ENCODE measurements at places on chromosomes 5 and 9.
A peak's percentile ranks its signal among the peaks of the same experiment; 100 is the strongest.

DNA sequence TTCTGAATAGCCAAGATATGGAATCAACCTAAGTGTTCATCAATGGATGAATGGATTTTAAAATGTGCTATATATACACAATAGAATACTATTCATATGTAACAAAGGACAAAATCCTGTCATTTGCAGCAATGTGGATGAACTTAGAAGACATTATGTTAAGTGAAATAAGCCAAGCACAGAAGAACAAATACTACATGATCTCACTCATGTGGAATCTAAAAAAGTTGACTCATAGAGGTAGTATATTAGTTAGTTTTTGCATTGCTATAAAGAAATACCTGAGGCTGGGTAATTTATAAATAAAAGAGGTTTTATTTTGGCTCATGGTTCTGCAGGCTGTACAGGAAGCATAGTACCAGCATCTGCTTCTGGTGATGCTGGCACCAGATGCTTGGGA lies 8.1 kb downstream of the CATSPER3 start:
- peak; percentile 28 for DNase-seq

GRCh38 chr5:172410662-172411483 lies 43.5 kb downstream of the SH3PXD2B start:
- peak; percentile 68 for DNase-seq

DNA sequence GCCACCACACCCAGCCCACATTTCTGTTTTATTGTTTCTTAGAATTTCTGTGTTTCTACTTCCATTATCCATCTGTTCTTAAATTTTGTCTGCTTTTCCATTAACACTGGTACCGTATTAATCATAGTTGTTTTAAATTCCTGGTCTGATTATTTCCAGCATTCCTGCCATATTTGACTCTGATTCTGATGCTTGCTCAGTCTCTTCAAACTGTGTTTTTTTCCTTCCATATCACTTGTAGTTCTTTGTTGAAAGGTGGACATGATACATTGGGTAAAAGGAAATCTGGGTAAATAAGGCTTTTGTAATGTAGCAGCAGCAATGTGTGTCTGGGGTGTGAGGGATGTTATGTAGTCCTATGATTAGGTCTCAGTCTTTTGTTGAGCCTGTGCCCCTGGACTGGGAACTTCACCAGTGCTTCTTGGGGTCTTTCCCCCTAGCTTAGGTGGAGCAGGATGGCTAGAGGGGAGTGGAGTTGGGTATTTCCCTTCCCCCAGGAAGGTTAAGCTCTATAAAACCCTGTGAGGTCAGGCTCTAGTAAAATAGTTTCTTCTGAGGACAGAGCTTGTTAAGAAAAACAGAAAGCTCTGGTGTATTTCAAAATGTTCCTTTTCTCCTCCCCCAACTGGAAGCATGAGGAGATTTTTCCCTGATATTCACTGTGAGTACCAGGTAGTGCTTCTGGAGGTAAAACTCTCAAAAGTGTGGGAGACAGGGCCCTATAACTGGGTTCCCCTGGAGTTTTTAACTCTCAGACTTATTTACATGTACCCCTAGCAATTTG lies 10.1 kb upstream of the TMOD1 start:
- DNase-seq, result no peak

DNA sequence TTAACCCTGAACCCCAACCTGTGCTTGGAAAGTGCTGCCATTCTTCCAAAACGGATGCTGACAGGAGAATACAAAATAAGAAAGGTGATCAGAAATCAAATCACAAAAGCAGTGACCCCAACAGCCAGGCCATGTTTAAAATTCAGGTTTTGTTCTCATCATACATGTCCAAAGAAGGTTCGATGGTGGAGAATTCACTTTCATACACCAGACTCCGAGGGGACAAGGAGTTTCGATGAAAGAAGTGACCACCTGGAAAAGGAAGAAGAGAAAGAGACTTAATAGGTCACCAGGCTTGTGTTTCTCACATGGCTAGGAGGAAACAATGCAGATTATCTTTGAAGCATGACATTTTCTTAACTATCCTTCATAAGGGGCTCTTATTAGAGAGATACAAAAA lies 12.5 kb upstream of the TBC1D9B start:
- DNase-seq, result no peak

- DNase-seq, result no peak
These were observed 83.7 kb downstream of the PDE8B start for GRCh38 chr5:77294185-77294584.

All from iris pigment epithelial cell (primary cell).